ENCODE measurements at places on chromosomes 6 and 20. TPM values are rescaled to one million over a fixed set of nuclear protein-coding genes. Genes with fewer than 3 reads are reported as not detected.

Gene PAK5
- not detected for total RNA-seq

Gene GSTA4
- total RNA-seq: 31.0 TPM

Gene EFCAB8
- total RNA-seq: not detected

Gene GLP1R
- total RNA-seq: not detected

Gene MUCL3
- not detected for total RNA-seq

Gene MEP1A
- total RNA-seq: not detected

Gene DOK5
- total RNA-seq: 14.6 TPM

Gene SDCBP2
- total RNA-seq: 1.5 TPM

Gene PAK1IP1
- 22.2 TPM for total RNA-seq

Gene PCSK2
- not detected for total RNA-seq

Gene HLA-DMB
- total RNA-seq: not detected

Gene BICRAL
- 3.9 TPM for total RNA-seq

Gene CGAS
- total RNA-seq: 7.4 TPM

Gene PDYN
- not detected for total RNA-seq

Gene ALDH8A1
- total RNA-seq: not detected

Gene OOEP
- not detected for total RNA-seq

Gene YTHDF1
- total RNA-seq: 16.5 TPM

Gene DAAM2
- total RNA-seq: 6.5 TPM

Gene ID1
- total RNA-seq: 36.1 TPM

Gene PNPLA1
- total RNA-seq: not detected

Gene PEX7
- 15.0 TPM for total RNA-seq

Gene LAMA2
- total RNA-seq: 58.3 TPM

Gene NINL
- total RNA-seq: 10.7 TPM

Gene HLA-DOA
- total RNA-seq: not detected

Gene GRM4
- under 0.01 TPM for total RNA-seq

Gene LAMA5
- total RNA-seq: 68.2 TPM

Gene IFT52
- 36.5 TPM for total RNA-seq

Gene LY6G5C
- total RNA-seq: 0.33 TPM

Gene ADGB
- not detected for total RNA-seq

Gene OVOL2
- not detected for total RNA-seq

Gene ASF1A
- 20.1 TPM for total RNA-seq
